ENCODE measurements at places on chromosomes 1 and 21.

DNA sequence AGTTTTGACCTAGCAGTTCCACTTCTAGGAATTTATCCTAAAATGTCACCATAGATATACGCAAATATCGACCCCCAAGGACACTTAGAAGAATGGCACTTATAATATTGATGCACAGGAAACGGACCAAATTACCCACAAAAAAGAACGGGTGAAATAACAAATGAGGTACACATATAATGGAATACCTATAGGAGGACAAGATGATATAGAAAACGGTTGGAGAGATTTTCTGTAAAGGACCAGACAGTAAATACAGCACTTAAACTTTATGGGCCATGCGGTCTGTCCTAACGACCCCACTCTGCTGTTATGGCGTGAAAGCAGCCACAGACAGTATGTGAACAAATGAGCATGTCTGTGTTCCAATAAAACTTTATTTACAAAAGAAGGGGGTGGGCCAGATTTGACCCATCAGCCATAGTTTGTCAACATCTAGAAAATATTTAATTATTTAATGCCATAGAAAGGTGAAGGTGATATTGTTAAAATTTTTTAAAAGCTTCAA lies 2.4 kb downstream of the TMPRSS3 start:
- DNase-seq = no peak
- peaks cover 72% of the 10 kb centered on the region for H3K4me1 ChIP-seq
- peak overlapping the region; percentile 76 for H3K27ac ChIP-seq
- H3K36me3 ChIP-seq = peaks cover 20% of the 10 kb centered on the region

- no peak overlapping the region for H3K27ac ChIP-seq
- no peak overlapping the region for H3K4me3 ChIP-seq
- peaks cover 10% of the 10 kb centered on the region for H3K27me3 ChIP-seq
Observed at GRCh38 chr1:179930867-179931266, 23.7 kb upstream of the CEP350 start.

- no peak overlapping the region for H3K4me3 ChIP-seq
- H3K27me3 ChIP-seq = no peaks in the 10 kb centered on the region
- H3K36me3 ChIP-seq = no peaks in the 10 kb centered on the region
- no peak for DNase-seq
- no peaks in the 10 kb centered on the region for H3K4me1 ChIP-seq
Observed at GRCh38 chr1:238777551-238777950, 608.8 kb upstream of the CHRM3 start.

DNA sequence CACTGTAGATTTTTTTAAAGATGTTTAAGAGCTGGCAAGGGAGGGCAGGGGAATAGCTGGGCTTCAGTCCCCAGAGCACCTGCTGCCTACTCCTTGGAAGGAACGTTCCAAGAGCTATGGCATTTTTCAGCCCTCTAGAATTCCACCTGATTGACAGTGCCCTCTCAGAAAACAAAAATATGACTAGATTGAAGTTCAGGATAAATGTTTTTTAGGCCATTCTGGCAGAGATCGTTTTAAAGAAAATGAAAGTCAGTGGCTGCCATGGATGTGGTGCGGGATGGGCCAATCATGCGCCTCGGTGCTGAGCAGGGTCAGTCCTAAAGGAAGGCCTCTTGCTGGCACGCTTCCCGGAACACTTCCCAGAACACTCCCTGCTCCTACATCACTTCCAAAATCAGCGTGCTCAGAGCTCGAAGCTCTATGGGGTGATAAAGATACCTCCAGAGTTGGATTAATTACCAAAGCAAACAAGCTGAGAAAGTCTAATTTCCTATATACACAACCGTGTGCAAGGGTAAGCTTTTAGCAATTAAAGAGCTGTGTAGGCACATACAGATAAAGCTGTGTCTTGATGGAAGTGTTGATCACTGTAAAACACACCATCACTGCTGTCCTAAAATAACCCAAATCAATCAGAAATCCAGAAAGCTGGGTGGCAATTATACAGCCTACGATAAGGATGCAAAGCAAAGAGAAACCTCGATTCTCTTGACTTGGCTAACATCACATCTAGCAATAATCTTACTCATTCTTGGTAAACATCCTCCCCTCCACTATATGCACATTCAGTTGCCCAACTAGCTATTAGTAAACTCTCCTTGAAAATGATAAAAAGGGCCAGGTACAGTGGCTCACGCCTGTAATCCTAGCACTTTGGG lies 34.6 kb downstream of the TGFBR3 start:
- H3K4me3 ChIP-seq = no peak overlapping the region
- H3K27me3 ChIP-seq = no peaks in the 10 kb centered on the region
- no peak for DNase-seq

DNA sequence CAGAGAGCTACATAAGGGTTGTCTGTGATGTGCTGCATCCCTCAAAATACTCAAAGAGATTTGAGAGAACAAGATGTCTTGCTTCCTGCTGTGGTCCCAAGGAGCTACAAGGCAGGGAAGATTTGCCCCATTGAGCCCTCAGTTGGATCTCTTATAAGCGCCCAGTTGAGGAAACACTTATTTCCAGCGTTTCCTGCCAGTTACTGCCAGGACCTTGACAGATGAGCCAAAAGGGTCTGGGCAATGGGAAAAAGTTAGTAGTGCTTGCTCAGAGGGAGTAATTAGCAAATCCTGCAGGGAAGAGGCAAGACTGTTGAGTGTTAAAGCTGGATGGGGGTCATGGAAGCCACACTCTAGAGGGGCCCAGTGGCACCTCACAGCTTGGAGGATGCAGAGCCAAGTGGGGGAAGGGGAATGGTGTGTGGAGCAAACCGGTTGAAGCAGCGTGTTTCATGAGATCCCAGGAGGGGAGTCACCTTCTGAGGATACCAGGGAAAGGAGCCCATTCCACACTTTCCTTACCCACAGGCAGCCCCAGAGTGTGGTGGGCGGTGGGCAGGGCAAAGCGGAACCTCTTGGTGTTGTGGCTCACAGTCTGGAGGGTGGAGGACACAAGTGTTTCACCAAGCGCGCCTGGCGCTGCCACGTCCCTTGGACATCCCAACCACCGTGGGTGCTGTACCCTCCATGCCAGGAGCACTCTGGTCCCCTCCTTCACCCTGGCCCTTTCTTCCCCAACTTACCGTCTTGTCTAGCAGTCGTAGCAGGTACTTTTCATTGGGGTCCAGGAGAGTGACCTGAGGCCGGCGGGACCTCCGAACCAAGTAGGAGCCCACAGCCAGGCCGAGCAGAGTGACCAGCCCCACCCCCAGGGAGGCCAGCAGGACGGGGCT lies 805 bp downstream of the CYB5R1 start:
- no peak for DNase-seq
- peaks cover 37% of the 10 kb centered on the region for H3K4me1 ChIP-seq
- peaks cover 11% of the 10 kb centered on the region for H3K36me3 ChIP-seq
- H3K27ac ChIP-seq = peak overlapping the region; percentile 79

GRCh38 chr1:56070601-56071000 lies 508.8 kb downstream of the PLPP3 start:
- no peak overlapping the region for H3K27ac ChIP-seq
- no peak overlapping the region for H3K4me3 ChIP-seq
- H3K4me1 ChIP-seq = no peaks in the 10 kb centered on the region
- no peaks in the 10 kb centered on the region for H3K36me3 ChIP-seq

DNA sequence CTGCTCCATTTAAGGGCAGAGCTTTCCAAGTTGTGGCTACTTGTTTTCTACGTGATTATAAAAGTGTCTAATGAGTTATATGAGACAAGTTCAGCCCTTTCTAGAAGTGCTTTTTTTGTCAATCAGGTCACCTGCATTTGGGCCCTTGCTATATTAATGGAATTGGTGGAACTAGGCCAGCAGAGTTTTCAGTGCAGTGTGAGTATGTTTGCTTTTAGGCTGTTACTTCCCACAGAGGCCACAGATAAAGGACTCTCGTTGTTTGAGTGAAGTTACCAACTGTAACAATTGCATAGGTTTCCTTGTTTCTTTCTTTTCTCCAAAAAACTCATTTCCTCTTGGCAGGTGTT lies 10.9 kb downstream of the SMAP2 start:
- DNase-seq = no peak
- H3K27me3 ChIP-seq = no peaks in the 10 kb centered on the region
- H3K4me1 ChIP-seq = peaks cover 92% of the 10 kb centered on the region
- peak overlapping the region; percentile 99 for H3K27ac ChIP-seq

DNA sequence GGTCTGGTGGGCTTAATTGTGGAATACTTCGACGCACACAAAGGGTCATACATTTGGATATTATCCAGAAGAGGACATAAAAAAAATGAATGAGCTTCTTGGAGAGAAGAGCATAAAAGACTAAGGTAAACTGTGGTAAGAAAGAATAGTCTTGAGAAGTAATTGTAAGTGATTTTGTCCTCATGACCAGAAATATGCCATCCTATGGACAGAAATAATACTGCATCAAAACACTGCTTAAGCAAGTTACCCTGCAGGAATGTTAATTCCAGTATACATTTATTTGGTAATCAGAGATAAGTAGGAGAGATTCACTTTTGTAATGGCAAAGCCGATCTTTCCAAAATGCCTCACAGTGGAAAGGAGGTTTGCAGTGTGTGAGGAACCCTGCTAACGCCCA lies 111.9 kb downstream of the NRIP1 start:
- H3K27me3 ChIP-seq = no peaks in the 10 kb centered on the region
- H3K36me3 ChIP-seq = no peaks in the 10 kb centered on the region
- no peak overlapping the region for H3K27ac ChIP-seq
- H3K4me3 ChIP-seq = no peak overlapping the region
- no peaks in the 10 kb centered on the region for H3K4me1 ChIP-seq

DNA sequence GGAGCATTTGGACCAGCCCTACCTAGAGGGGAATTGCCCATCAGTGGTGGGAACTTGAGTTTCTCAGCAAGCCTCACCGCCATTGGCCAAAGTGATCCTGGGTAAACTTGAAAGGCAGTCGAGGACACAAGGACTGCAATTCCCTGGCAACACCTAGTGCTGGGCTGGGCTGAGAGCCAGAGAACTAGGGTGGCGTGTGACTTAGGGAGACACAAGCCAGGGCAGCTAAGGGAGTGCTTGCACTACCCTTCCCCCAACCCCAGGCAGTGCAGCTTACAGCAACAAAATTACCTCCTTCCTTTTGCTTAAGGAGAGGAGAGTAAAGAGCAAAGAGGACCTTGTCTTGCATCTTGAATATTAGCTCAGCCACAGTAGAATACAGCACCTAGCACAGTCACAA lies 176.9 kb upstream of the PRMT6 start:
- no peaks in the 10 kb centered on the region for H3K27me3 ChIP-seq
- H3K4me3 ChIP-seq = no peak overlapping the region
- no peak overlapping the region for H3K27ac ChIP-seq
- no peaks in the 10 kb centered on the region for H3K36me3 ChIP-seq
- H3K4me1 ChIP-seq = no peaks in the 10 kb centered on the region

DNA sequence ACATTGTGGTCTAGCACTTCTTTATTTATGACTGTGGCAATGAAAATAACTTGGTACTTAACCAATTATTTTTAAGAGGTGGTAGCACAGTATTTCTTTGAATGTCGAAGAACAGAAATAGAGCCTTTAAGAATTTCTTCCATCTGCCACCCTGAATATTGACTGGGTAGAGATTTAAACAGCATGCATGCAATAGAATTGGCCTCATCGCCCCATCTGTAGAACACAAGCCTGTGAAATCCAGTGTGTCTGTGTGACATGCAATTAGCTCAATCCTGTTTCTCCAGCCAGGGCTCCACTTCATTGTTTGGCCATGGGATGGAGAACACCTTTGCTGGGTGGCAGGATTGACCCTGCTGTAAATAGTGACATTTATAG lies 17.1 kb upstream of the KLHDC8A start:
- no peak for DNase-seq
- H3K4me3 ChIP-seq = no peak overlapping the region
- H3K36me3 ChIP-seq = no peaks in the 10 kb centered on the region
- peaks cover 52% of the 10 kb centered on the region for H3K27me3 ChIP-seq

DNA sequence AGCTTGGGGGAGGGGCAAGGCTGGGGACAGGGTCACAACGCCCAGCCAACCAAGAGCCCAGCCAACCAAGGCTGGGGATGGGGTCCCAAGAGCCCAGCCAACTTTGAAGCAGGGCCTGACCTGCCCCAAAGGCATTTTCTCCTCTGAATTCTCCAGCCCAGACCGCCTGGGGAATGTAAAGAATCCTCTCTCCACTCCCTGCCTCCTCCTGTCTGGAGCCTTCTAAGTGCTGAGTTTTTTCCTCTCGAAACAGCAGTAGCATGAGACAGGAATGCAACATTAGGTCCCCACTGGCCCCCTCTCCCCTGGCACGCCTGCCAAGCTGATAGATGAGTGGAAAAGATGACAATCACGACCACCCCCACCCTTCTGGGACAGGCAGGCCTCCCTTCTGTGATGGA lies 17.0 kb downstream of the C1orf198 start:
- H3K4me3 ChIP-seq = no peak overlapping the region
- H3K4me1 ChIP-seq = no peaks in the 10 kb centered on the region
- DNase-seq = no peak
- no peaks in the 10 kb centered on the region for H3K36me3 ChIP-seq
- H3K27me3 ChIP-seq = no peaks in the 10 kb centered on the region

DNA sequence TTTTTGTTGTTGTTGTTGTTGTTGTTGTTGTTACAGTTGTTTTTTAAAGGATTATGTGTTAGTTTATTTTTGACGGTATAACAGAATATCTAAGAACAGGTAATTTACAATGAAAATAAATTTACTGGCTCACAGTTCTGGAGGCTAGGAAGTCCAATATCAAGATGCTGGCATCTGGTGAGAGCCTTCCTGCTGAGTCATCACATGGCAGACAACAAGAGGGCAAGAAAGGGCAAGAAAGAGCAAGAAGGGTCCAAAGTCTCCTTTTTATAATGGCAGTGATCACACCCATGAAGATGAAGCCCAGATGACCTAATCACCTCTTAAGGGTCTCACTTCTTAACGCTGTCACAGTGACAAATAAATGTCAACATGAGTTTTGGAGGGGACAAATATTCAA lies 142.1 kb downstream of the NEGR1 start:
- no peaks in the 10 kb centered on the region for H3K36me3 ChIP-seq
- H3K27me3 ChIP-seq = no peaks in the 10 kb centered on the region
- no peak overlapping the region for H3K27ac ChIP-seq
- H3K4me1 ChIP-seq = no peaks in the 10 kb centered on the region

GRCh38 chr1:63911049-63911448 lies 137.2 kb downstream of the ROR1 start:
- no peaks in the 10 kb centered on the region for H3K4me1 ChIP-seq
- no peak overlapping the region for H3K4me3 ChIP-seq
- no peak for DNase-seq
- H3K27me3 ChIP-seq = peaks cover 13% of the 10 kb centered on the region

- no peak overlapping the region for H3K27ac ChIP-seq
- no peak overlapping the region for H3K4me3 ChIP-seq
- no peaks in the 10 kb centered on the region for H3K4me1 ChIP-seq
- DNase-seq = no peak
- no peaks in the 10 kb centered on the region for H3K36me3 ChIP-seq
Observed at GRCh38 chr1:94305704-94306103, 68.3 kb upstream of the ARHGAP29 start.

DNA sequence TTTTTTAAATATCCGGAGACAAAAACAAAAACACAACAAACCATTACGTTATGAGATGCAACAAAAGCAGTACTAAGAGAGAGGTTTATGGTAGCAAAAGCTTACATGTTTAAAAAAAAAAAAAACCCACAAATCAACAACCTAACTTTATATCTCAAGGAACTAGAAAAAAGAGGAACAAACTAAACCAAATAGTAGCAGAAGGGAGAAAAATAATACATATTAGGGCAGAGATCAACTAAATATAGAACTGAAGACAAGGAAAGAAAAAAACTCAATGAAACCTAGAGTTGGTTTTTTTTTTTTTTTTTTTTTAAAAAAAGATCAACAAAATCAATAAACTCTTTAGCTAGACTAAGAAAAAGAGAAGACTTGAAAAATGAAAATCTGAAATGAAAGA lies 34.9 kb downstream of the ZNF644 start:
- no peak overlapping the region for H3K27ac ChIP-seq
- H3K27me3 ChIP-seq = no peaks in the 10 kb centered on the region
- no peak overlapping the region for H3K4me3 ChIP-seq
- H3K4me1 ChIP-seq = peaks cover 11% of the 10 kb centered on the region

GRCh38 chr1:150577557-150578271 lies 1.7 kb downstream of the MCL1 start:
- peaks cover 42% of the 10 kb centered on the region for H3K4me1 ChIP-seq
- peaks cover 64% of the 10 kb centered on the region for H3K36me3 ChIP-seq
- peak overlapping the region; percentile 96 for H3K27ac ChIP-seq
- DNase-seq = no peak
- H3K4me3 ChIP-seq = peak overlapping the region; percentile 96

Measured in activated naive CD4-positive, alpha-beta T cell treated with anti-CD3 and anti-CD28 coated beads, Interleukin-2, amount 10 ng/mL, durations not matched to agents 7 days and 5 days (primary cell).